ENCODE measurements at places on chromosomes 2 and 18.

DNA sequence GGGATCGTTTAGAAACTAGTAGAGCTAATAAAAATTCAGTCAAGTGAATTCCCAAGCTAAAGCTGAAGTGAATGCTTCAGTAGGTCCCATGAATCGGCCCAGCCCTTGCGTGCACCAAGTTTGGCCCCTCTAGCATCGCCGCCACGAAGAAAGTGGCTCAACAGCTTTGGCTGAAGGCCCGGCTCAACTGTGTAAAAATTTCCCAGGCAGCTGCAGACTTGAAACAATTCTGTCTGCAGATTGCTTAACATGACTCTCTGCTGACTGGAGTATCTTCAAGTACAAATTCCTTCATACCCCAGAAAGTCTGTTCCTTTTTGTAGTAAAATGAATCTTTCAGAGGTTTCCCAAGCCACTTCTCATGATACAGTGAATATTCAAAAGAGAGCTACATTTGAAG is 32.7 kb downstream of the ALMS1 start:
- DNase-seq = no peak

DNA sequence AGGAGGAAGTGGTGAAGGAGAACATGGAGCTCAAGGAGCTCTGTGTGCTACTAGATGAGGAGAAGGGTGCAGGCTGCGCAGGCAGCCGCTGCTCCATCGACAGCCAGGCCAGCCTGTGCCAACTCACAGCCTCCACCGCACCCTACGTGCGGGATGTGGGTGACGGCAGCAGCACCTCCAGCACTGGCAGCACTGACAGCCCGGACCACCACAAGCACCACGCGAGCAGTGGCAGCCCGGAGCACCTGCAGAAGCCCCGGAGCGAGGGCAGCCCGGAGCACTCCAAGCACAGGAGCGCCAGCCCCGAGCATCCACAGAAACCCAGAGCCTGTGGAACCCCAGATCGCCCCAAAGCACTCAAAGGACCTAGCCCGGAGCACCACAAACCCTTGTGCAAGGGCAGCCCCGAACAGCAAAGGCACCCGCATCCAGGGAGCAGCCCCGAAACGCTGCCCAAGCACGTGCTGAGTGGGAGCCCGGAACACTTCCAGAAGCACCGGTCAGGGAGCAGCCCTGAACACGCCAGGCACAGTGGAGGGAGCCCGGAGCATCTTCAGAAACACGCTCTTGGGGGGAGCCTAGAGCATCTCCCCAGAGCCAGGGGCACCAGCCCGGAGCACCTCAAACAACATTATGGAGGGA is 9.0 kb downstream of the CCDC85A start:
- no peak for DNase-seq

DNA sequence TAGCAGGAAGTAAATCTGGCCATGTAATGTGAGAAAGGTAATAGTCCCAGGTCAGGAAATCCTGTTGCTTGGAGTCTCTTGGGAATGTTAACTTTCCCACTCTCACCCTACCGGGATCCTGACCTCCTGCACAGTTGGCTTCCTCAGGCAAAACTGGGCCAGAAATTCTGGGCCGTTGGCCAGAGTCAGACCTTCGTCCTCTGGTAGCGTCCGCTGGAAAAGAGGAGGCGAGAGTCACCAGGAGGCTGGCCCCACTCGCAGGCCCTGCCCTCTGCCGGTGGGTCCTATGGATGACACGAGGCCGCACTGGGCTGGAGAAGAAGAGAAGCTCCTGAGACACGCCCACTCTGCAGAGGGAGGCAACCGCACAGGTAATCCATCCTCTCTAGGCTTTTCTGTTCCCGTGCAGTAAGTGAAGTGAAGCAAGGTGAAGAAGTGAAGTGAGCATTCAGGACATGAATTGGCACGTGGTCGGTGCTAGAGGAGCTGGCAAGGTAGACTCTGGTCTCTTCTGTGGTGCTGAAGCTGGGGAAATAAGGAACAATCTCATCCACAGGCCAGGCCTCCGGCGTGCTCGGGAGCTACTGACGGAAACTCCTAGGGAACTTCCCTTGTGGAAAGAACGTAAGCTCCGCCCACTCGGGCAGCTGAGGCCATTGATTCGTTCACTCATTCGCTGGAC is 182.7 kb upstream of the GLI2 start:
- peak; percentile 91 for DNase-seq

GRCh38 chr2:133705287-133705686 is 137.0 kb upstream of the NCKAP5 start:
- DNase-seq = no peak

GRCh38 chr2:239108459-239108858 is 260.6 kb downstream of the TWIST2 start:
- no peak for DNase-seq

DNA sequence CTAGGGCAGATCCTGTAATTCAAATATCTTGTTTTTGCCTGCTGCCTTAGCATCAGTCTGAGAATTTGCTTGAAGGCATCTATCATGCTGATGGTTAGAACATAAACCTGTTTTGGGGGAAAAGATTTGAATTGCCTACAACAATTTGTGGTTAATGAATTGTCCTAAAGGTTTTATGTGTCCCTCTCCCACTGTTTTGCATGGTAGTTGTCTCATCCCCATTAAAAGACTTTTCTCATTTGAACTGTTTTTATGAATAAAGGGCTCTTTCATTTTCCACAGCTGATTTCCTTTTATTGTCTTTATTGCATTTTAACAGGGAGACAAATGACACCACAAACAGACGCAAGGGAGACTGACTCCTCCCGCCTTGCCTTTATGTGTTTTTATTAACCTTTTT is 275.6 kb downstream of the PIK3C3 start:
- no peak for DNase-seq

GRCh38 chr2:235762832-235763598 is 269.2 kb downstream of the AGAP1 start:
- no peak for DNase-seq

DNA sequence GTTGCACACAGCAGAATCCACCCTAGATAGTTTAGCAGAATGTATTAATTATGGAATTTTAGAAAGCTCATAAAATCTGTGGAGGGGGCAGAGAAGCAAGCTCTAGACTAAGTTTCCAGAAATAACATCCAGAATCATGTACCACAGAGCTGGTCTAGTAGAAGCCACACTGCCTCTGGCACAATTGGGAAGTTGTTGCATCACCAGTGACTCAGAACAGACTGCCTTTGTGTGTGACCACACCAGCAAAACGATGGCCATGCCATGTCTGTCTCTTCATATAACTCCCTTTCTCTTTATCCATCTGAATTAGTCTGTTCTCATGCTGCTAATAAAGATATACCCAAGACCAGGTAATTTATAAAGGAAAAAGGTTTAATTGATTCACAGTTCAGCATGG is 158.9 kb downstream of the CCDC148 start:
- DNase-seq = no peak

DNA sequence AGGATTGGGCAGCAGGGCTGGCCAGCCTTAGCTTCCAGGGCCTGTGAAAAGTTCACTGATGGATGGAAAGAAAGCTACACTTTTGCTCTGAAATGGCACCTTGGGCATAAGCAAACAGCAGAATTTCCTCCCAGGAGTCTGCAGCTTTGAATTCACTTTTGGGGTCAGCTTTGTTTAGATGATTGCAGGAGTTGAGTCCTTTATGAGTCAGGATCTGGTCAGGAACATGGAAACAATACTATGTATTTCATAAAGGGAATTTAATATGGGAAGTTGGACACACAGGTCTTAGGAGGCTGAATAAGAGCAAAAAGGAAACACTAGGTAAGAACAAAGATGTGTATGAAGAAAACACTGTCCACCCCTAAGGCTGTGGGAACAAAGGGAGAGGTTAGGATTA is 345.3 kb downstream of the TSN start:
- DNase-seq = no peak

DNA sequence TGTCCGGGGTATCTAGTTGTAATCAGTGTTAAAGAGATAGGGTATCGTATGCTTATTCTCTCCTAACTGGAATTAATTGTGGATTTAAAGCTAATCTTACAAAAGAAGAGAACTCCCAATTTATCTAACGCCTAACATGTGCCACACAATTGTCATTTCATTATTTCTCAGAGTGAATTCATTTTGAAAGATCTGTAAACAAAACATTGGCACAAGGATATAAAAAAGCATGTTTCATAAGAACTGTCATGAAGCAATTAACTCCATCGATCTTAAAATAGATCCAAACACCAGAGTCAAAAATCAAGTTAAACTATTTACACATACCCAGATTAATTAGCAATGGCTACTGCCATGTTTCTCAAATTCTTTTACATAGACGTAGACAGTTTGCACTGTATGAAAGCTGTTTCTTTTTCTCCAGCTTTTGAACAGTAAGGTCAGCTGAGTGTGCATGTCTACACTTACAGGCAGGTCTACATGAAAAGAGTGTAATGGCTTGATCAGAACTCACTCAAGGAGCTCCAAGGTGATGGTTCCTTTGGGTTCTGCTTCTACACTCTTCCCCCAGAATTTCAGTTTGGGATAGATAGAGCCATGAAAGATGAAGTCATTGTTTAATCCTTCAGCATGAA is 38.8 kb downstream of the CABYR start:
- no peak for DNase-seq

- DNase-seq = no peak
These were observed 9.8 kb downstream of the POU3F3 start for GRCh38 chr2:104863468-104864279.
